Thyroid gland (tissue), 4 donors: ENCODE measurements at places on chromosomes 3 and 15. TPM values are rescaled to one million over a fixed set of nuclear protein-coding genes. Genes with fewer than 3 reads are reported as not detected.
A peak's percentile ranks its signal among the peaks of the same experiment; 100 is the strongest.

DNA sequence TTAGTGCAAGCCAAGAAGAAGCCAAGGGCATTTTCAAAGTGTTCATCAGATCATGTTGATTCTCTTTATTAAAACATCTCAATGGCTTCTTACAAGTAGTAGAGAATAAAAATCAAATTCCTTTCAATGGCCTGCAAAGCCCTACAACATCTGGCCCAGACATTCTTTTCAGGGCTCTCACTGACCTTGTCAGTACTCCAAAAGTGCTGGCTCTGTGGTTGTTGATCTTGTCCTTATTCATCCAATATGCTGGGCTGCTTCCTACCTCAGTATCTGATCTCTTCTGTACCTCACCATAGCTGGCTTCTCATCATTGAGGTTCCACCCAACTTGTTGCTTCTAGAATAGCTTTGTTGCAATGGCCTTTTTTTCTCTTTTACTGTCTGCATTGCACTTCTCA is 74.0 kb upstream of the SAMMSON start:
- no peaks in the 10 kb centered on the region for H3K4me1 ChIP-seq
- no peak overlapping the region for H3K27ac ChIP-seq
- no peak overlapping the region for H3K4me3 ChIP-seq
- H3K27me3 ChIP-seq, result no peaks in the 10 kb centered on the region
- no peaks in the 10 kb centered on the region for H3K36me3 ChIP-seq

GRCh38 chr3:187325632-187326031 is 34.1 kb upstream of the MASP1 start:
- H3K36me3 ChIP-seq, result no peaks in the 10 kb centered on the region
- DNase-seq, result no peak
- H3K4me1 ChIP-seq, result no peaks in the 10 kb centered on the region
- no peaks in the 10 kb centered on the region for H3K27me3 ChIP-seq
- H3K27ac ChIP-seq, result no peak overlapping the region

GRCh38 chr3:65466300-65466988 is 572.3 kb downstream of the MAGI1 start:
- no peak for DNase-seq
- H3K27me3 ChIP-seq, result no peaks in the 10 kb centered on the region
- H3K4me1 ChIP-seq, result no peaks in the 10 kb centered on the region
- H3K36me3 ChIP-seq, result no peaks in the 10 kb centered on the region
- H3K27ac ChIP-seq, result no peak overlapping the region
- H3K4me3 ChIP-seq, result no peak overlapping the region

- DNase-seq, result peak; percentile 46
- H3K27ac ChIP-seq, result no peak overlapping the region
- peaks cover 23% of the 10 kb centered on the region for H3K4me1 ChIP-seq
- no peaks in the 10 kb centered on the region for H3K27me3 ChIP-seq
- H3K36me3 ChIP-seq, result peaks cover 12% of the 10 kb centered on the region
Measured at GRCh38 chr3:10263646-10264363, 15.5 kb downstream of the TATDN2 start.

GRK7 gene
- not detected for total RNA-seq

DNA sequence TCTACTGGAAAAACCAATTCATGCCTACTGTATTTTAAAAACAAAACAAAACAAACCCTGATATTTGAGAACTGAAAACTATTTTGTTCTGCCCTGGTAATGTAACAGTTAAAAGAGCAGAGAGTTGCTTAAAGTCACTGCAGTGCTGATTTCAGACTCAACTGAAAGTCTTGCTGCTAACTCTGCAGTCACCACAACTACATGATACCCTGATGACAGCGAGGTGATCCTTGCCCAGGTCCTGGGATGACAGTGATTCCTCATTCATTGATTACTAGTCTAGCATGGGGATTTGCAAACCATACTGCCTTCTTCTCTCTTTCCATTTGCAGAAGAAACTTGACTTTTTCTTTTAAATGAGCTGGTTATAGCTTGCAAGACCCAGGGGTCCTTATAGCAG is 67.5 kb downstream of the MME start:
- no peak overlapping the region for H3K4me3 ChIP-seq
- H3K4me1 ChIP-seq, result no peaks in the 10 kb centered on the region
- no peaks in the 10 kb centered on the region for H3K36me3 ChIP-seq
- DNase-seq, result no peak

SLC6A20 gene
- total RNA-seq, result not detected
